ENCODE measurements at places on chromosomes 3 and 15.

- no peak for DNase-seq
Measured at GRCh38 chr15:57549935-57550334, 41.8 kb upstream of the MYZAP start.

DNA sequence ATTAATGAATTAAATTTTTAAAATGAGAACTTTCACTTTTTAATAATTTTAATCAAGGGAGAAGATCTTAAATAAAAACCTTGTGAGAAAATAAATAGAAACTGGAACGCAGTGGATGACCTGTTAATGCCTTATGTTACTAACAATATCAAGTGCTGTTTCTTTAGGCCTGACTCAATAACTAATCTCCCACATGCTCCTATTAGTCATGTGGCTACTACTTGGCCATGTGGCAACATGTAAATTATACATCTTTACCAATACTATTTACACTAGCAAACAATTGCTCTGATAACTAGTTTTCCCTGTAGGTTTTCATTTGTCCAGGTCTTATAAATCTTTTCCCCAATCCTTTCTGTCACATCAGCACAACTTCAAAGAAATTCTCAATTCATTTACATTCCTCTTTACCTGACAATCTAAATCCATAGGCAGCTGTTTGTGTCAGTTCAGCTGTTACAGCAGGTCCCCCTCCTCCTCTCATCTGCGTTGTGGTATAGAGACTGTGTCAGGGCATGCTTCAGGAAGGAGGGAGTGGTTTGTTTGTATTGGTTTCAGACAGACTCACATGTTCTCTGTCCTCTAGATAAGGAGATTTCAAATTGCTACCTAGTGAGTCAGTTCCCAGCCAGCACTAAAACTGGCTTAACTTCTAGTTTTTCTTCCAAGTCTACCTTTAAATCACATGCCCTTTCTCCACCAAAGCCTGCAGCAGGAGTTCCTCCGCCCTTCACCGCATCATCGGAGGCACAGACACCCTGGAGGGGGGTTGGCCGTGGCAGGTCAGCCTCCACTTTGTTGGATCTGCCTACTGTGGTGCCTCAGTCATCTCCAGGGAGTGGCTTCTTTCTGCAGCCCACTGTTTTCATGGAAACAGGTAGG lies 11.3 kb upstream of the C3orf52 start:
- peak; percentile 70 for DNase-seq

DNA sequence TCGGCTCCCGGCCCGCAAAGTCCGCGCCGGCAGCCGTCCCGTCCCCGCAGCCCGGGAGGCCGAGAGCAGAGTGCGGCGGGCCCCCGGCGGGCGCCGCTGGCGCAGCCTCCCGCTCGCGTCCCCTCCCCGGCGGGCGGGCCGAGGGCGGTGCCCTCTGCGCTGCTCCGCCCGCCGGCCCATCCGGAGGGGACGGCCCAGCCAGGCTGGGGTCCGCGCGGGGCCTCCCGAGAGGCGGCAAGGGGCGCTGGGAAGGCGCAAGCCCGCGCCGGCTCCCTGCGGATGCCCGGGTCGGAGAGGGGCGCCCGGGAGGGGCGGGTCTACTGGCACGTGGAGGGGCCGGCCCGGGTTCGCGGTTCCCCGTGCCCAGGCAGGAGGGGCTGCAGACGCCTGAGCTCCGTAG lies at the start of the genes CLCN2 and POLR2H:
TSS of gene CLCN2 (minus strand) at position 74 of the 400 bp plus-strand sequence. CDS start 126 bp downstream, outside the sequence.
TSS of gene POLR2H (plus strand) at position 179 of the 400 bp plus-strand sequence. CDS start 1,783 bp downstream, outside the sequence.
- DNase-seq = no peak

DNA sequence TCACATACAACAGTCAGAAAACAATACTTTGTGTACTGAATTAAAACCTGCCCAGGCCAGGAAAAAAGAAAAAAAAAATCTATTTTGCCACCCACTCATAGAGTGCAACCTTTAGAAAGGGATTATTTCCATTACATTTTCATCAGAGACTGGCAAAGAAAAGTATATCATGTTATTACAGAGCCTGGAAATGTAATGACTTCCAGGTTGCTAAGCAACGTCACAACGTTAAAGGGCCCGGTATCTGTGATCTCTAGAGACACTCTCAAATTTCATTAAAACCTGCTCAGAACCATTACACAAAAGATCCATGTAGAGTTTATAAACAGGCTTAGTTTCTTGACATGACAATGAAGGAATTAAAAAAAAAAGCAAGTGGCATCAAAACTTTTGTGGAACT lies 170.5 kb downstream of the CTNNB1 start:
- no peak for DNase-seq

DNA sequence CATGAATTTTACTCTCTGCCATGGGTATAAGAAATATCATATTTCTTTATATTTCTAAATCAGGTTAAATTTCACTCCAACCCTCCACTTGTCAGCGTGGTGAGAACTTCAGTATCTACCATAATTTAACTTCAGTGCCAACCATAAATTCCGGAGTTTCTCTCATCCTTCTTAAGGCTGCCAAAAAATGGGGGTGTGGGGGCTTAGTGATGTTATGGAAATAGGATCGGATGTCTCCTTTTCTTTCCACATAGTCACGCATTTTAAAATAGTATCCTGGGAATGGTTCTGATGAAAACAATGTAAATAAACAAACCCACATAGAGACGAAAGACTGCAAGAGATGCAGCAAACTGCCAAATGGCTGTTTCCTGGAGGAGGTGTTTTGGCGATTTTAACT lies 12.9 kb upstream of the FAM3D start:
- no peak for DNase-seq

DNA sequence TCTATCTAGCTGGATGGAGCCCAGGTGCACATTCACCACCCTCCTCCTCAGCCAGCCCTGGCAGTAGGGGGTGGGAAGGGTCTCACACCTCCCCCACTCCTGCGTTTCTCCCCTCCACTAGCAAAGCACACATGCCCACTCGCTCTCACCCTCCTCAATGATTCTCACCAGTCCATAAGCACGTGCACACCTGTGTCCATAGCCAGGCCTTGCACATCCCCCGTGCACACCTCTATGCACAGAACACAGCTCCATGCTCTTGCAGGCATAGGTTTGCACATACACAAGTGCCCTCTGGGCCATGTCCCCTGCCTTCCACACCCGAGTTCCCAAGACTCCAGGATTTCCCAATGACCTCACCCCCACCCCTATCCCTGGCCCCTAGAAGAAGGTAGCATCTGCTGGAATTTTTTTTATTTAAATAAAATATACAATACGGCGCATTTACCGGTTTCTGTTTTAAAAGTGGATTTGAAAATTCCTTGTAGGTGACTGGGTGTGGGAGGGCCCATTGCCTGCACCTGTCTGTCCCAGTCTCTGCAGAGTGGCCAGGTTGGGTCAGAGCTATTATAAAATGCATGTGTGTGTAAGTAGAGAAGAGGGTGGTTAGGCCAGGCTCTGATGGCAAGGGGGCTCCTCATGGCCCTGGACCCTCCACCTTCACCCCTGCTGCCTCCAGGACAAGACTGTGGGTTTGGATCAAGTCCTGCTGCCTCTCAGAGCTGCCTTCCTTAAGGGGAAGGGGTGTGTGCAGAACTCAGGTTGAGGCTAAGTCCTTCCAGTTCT lies 49.1 kb downstream of the HCN4 start:
- no peak for DNase-seq

GRCh38 chr3:192165552-192165951 lies 561.8 kb downstream of the FGF12 start:
- DNase-seq = no peak

- DNase-seq = peak; percentile 6
Measured at GRCh38 chr3:2452249-2452648, 353.6 kb downstream of the CNTN4 start.

DNA sequence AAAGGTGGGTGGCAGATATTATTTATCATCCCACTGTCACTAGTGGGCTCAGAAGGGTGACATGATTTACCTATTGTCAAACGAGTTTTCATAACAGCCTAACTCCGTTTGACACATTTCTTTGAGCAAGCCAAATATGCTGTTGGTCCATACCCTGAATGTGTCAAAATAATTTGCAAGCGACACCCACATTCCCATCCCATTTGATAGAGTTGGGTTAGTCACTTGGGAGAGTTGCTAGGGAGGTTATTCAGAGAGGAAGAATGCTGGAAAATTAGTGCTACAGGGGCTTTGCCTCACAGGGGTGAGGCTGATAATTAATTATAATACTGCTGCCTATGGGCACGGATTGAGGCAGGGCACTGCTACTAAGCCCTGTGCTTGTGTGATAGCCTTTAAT lies 98.5 kb upstream of the FHIT start:
- DNase-seq = no peak

- DNase-seq = no peak
Measured at GRCh38 chr3:32882603-32883025, 64.8 kb downstream of the TRIM71 start.

DNA sequence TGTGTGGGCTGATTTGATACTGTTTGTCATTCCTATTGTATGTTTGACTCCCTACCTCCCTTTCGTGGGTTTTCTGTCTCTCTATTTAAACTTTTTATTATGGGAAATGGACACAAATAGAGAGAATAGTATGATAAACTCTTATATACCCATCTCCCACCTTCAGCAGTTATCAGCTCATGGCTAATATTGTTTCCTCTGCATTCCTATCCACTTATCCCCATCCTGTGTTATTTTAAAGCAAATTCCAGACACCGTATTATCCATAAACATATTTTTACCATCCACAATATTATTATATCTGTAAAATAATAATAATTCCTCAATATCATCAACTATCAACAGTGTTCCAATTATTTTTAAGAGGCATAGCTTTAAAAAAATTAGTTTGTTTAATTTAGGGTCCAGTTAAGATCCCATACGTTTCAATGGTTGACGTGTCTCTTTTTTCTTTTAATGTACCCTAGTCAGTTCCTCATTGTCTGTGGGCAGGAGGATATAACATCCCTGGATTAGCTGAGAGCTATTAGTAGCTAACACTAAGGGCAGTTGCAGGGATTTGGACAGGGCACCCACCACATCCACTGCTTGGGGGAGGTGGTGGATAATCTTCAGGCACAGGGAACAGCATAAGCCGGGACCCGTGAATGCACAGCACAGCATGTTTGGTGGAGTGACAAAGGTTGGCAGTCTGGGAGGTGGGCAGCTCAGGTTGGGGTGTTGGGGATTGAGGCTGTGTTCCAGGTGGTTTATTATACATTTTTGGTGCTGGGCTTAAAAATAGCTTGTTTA lies 23.5 kb downstream of the PLCL2 start:
- DNase-seq = no peak

DNA sequence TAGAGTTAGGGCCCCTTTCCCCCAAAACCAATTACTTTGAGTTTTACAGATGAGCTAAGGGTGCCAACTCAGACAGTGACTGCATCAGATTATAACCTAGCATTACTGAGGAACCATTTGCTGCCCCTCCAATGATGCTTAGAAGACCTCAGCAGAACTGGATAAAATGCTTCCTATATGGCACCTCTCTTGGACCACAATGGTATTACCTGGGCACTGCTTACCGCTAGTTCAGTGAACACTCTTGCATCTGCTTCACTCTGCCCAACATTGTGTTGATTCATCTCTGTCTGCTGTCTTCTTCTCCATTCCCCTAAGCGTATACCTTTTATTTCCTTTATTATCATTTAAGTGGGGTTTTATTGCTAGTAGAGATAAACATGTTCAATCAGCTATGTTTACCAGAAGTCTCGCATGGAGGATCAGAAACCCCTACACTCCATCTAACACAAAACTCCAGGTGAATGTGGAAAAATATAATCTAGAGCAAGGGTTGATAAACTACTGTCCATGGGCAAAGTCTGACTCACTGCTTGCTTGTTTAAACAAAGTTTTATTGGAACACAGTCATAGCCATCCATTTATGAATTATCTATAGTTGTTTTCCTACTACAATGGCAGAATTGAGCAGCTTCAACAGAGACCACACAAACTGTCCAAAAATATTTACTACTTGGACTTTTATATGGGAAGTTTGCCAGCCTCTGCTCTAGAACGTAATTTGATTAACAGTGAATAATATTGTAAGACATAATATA lies 100.2 kb upstream of the PTX3 start:
- DNase-seq = no peak

- DNase-seq = no peak
Measured at GRCh38 chr3:188914552-188914951, 257.2 kb upstream of the TPRG1 start.

DNA sequence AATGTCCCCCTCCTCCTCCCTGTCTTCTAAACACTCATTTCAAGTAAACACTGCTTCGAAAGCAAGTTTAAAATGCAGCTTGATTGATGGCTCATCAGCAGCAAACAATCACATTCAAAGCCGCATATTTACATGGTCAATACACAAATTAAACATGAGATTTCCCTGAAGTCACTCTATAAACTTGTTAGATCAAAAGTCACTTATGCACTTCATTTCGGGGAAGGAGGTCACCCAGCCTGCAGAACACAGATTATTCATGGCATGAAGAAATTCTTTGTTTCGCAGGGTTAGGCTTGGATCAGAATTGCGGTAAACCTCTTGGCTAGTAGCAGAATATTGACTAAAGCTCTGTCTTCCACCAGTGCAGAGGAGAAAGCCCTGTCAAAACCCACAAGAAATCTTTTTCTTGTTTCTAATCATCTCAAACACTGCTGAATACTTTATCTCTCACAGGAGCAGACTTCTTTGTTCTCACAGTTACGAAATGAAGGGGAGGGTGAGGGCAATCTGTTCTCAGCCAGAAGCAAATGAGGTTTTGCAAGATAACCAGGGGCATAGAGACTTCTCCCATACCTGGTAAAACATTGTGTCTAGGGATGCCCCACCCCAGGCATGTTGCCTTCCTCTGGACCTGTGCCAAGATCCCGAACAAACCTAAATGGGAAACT lies 133.3 kb upstream of the CHL1 start:
- DNase-seq = no peak

DNA sequence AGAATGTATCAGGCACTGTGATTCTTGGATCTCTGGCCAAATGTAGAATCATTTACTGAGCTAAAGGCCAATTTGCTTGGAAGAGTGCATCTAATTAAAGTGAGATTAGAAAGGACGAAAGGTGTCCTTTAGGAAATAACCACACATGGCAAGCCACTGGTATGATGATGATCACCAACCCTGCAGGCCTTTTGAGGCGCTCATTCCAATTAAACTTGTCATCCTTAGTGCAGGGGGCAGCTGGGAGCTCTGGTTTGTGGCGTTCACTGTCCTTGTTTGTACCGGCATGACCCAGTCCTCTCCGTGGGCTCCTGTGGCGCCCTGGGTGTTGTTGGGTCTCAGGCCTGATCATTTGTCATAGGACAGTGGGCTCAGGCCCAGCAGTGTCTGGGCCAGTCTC lies 11.0 kb downstream of the LIMD1 start:
- no peak for DNase-seq

GRCh38 chr3:107685383-107685782 lies 162.6 kb downstream of the BBX start:
- no peak for DNase-seq

GRCh38 chr3:37987315-37987697 lies 3.3 kb upstream of the VILL start:
- no peak for DNase-seq

GRCh38 chr15:84022516-84022915 lies 213.1 kb upstream of the GOLGA6L4 start:
- no peak for DNase-seq

GRCh38 chr3:159607856-159608255 lies 380.8 kb upstream of the IL12A start:
- no peak for DNase-seq

- DNase-seq = no peak
Measured at GRCh38 chr3:106542101-106542769, 673.4 kb upstream of the CBLB start.

GRCh38 chr15:41809121-41809520 lies 18.8 kb upstream of the JMJD7 start:
- no peak for DNase-seq

Measured in NCI-H1417 treated with DMSO at 0.1 percent for 48 hours (cell line).